ENCODE measurements at places on chromosomes 6 and 20.

DNA sequence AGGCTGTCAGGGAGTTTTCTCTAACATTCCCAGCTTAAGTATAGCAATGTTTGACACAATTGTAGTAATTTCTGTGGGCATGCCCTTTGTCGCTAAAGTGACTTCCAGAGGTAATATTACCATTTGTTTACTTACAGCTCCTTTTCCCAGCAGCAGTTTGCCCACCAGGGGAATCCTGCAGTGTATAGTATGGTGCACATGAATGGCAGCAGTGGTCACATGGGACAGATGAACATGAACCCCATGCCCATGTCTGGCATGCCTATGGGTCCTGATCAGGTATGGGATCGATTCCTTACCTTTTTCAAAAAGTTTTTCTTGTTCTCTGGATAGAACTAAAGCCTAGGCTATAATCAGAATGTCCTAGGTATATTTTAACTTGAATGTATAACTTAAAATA lies 132.5 kb downstream of the SULF2 start:
- H3K4me1 ChIP-seq, result no peaks in the 10 kb centered on the region
- H3K36me3 ChIP-seq, result peaks cover 57% of the 10 kb centered on the region
- no peak overlapping the region for H3K27ac ChIP-seq
- H3K27me3 ChIP-seq, result no peaks in the 10 kb centered on the region
- no peak overlapping the region for H3K4me3 ChIP-seq
- DNase-seq, result no peak

GRCh38 chr6:83467620-83468036 lies 36.8 kb upstream of the ME1 start:
- no peaks in the 10 kb centered on the region for H3K27me3 ChIP-seq
- H3K4me1 ChIP-seq, result no peaks in the 10 kb centered on the region
- no peaks in the 10 kb centered on the region for H3K36me3 ChIP-seq
- H3K27ac ChIP-seq, result no peak overlapping the region
- H3K4me3 ChIP-seq, result no peak overlapping the region
- DNase-seq, result peak; percentile 73

DNA sequence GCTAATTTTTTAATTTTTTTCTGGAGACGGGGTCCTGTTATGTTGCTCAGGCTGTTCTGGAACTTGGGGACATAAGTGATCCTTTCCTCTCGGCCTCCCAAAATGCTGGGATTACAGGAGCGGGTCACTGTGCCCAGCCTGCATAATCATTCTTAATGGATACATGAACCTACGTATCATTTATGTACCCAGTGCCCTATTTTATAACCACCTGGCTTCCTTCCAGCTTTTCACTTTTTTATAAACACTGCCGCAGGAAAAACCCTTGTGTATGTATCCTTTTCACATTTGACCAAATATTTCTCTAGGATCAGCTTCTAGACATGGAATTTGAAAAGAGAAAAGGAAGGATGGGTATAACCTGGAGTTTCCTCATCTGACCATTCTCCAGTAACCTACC lies 85.6 kb upstream of the RIN2 start:
- H3K27ac ChIP-seq, result no peak overlapping the region
- H3K4me1 ChIP-seq, result no peaks in the 10 kb centered on the region
- no peak for DNase-seq

DNA sequence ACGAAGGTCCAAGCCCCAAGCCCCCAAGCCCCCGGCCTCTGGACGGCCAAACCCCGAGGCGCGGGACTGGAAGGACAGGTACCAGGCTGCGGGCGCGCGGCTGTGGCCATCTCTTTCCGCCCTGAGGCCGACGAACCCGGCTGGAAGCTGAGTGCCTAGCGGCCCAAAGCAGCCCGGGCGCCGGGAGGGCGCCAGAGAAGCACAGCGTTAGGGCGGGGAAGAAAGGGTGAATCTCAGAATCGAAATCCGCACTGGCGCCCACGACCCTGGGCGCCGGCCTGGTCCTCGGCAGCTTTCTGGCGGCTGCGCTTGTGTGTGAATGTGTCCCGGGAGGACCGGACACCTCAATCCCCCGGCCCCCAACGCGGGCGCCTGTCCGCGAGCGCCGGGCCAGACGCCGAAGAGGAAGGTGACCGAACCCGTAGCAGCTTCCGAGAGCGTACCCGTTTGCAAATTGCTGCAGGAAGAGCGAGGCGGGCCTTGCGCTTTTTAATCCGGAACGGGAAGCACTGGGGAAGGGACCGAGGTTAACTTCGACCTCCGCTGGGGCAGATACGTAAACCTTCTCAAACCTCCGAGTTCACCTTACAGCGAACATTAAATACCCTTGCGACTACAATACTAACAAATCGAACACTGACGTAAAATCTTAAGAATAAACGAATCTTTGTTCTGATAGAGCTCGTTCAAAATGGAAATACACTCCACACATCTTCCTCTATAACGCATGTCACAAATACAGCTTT lies 2.9 kb downstream of the NRN1 start:
- peaks cover 58% of the 10 kb centered on the region for H3K27me3 ChIP-seq
- DNase-seq, result no peak
- no peak overlapping the region for H3K27ac ChIP-seq
- peaks cover 15% of the 10 kb centered on the region for H3K4me1 ChIP-seq

- peaks cover 20% of the 10 kb centered on the region for H3K4me1 ChIP-seq
- no peak overlapping the region for H3K4me3 ChIP-seq
- H3K36me3 ChIP-seq, result peaks cover 25% of the 10 kb centered on the region
- no peaks in the 10 kb centered on the region for H3K27me3 ChIP-seq
- no peak overlapping the region for H3K27ac ChIP-seq
Observed at GRCh38 chr6:36913082-36913481, 27.3 kb downstream of the C6orf89 start.
